ENCODE measurements at places on chromosomes 1 and 21.

DNA sequence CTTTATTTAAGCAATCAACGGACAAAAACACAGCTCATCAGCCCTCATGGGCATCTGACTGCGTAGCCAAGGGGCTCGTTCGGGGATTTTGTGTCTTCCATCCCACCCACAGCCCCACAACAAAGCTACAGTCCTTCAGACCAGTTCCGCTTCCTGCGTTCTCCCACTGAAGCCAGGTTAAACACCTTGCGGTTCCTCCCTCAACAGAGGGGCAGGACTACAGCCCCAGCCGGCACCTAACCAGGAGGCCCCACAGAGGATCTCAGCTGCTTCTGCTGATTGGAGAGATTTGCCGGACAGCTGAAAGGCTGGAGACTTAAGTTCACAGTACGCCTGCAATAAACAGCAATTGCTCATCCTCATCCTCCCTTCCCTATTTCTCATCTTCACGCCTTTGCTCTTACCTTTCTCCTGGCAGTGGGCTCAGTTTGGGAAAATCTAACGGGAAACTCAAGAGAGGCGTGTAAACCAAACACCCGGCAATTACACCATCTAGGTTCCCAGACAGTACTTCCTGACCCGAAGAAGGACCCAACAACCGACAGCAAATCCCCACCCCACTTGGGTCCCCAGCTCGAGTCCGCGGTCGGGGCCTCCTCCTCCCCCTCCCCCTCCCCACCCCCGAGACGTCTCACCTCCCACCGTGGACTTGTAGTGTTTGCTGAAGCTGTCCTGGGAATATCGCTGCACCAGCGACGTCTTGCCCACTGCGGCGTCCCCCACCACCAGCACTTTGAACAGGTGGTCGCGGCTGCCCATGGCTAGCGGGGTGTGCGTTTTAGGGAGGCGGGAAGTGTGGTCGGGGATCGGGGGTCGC, 876 bp downstream of the RAB29 start:
- DNase-seq = peak; percentile 61

DNA sequence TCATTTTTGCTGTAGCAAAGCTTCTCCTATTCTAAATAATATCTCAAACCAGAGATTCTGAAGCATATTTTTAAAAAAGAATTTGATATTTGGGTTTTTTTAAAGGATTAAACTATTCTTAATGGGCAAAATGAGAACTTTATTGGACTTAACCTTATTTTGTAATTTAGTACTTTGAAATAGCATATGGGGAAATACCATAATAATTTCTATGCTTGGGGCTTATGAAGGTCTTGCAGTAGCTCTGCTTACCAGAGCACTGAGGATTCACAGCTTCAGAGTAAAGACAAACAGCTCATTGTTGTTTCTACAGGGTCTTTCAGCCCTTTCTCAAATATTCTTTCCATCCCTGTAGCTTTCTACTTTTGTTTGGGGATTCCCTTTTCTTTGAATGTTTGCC, 111.2 kb upstream of the ZNF648 start:
- DNase-seq = no peak

GRCh38 chr1:29893046-29893723, 656.9 kb downstream of the PTPRU start:
- no peak for DNase-seq

- DNase-seq = no peak
These were observed 15.9 kb downstream of the PSEN2 start for GRCh38 chr1:226886122-226886901.

DNA sequence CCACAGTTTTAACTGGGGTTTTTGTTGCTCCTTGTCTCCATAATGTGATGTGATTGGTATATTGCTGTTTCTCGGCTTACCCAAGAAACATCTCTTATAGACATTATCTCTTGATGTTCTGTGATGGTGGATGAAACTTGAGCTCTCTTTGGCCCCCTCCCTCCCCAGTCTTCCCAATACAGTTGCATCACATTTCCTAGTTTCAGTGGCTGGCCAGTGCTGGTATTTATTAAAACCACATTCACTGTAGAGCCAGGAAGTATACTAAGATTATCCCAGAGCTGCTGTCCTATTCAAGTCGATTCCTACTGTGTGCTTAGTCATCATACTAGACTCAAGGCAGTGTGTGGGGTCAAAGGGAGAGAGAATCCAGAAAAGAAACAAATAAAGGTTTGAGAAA, 244.4 kb downstream of the KAZN start:
- DNase-seq = no peak

Measured in stimulated activated CD8-positive, alpha-beta memory T cell treated with anti-CD3 and anti-CD28 coated beads, Interleukin-15, amount 100 ng/mL, for 48 hours (primary cell).